ENCODE measurements at places on chromosomes 4 and X.

DNA sequence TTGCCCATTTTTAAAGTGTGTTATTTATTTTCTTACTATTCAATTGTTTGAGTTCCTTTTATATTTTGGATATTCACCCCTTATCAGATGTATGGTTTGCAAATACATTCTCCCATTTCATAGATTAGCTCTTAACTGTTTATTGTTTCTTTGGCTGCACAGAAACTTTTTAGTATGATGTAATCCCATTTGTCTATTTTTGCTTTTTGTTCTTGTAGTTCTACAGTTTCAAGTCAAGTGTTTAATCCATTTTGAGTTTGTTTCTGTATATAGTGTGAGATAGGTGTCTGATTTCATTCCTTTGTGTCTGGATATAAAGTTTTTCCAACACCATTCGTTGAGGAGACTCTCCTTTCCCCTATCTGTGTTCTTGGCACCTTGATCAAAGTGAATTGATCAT lies 97.4 kb upstream of the CAMK2D start:
- no peak for DNase-seq

GRCh38 chrX:47327902-47328301 lies 42.5 kb upstream of the ZNF157 start:
- no peak for DNase-seq

DNA sequence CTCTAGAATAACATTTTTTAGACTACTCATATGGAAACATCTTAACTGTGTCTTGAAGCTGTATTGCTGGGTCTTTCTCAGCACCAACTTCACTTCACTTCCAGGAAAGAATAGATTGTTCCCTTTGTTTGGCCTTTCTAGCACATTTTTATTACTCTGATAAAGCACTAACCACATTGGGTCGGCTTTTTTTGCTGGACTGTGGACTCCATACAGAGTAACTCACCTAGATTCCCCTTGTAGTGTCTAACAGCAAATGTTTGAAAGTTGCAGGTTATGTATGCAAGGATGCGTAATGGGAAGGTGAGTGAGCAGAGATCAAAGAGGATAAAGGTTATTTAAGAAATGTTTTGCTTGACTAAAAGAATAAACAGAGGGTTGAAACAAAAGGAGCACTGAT lies 101.2 kb downstream of the MMRN1 start:
- DNase-seq: no peak

- DNase-seq: no peak
Observed at GRCh38 chrX:20080277-20080676, 36.4 kb downstream of the MAP7D2 start.

- no peak for DNase-seq
Observed at GRCh38 chrX:68998716-68999115, 166.5 kb downstream of the PJA1 start.

DNA sequence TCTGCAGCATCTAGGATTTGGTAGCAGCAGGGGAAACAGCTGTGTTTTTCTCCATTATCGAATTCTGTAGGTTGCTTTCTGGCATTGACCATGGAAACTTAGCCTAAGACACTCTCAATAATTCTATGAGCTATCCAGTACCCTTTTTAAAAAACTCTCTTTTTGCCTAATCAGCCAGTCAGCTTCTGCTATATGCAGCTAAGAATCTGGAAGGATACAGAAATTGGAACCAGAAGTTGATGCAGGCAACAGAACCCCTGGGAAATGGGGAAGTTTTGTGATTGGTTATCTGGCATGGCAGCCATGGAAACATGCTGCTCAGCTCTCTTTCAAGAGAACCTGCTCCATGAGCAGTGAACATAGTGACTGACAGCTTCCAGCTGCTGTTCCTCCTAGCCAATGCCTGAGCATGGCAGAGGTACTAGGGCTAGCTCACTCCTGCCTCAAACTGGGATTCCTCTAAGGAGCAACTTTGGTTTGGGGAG lies 417.6 kb upstream of the MAOA start:
- DNase-seq: no peak

DNA sequence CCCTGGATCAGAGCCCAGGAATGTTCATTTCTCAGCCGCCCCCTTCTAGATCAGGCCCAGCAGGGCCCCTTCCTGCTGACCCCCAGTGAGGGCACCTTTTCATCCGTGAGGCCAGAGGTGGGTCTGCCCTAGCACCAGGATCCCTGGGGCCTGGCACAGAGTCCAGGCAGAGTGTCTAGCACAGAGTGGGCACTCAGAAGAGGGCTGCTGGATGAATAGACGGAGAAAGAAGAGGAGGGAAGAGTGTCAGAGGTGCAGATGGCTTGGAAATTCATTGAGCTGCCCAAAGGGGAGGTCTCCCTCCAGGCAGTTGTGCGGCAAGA lies 106.5 kb downstream of the CPZ start:
- no peak for DNase-seq

DNA sequence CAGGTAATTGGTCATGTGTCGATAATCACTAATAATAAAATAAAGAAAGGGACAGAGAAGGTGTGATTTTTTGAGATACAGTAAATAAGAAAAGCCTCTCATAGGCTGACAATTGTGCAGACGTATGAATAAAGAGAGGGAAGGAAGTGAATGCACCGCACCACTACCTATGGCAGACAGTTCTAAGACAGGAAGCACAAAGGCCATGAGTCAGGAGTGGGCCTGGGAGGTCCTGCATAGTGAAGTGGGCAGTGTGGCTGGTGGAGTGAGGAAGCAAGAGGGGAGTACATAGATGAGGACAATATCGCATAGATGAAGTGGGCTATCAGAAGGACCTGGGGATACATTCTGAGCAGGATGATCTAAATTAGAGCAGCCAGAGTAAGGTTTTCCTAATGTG lies 75.6 kb downstream of the BMP3 start:
- DNase-seq: no peak

DNA sequence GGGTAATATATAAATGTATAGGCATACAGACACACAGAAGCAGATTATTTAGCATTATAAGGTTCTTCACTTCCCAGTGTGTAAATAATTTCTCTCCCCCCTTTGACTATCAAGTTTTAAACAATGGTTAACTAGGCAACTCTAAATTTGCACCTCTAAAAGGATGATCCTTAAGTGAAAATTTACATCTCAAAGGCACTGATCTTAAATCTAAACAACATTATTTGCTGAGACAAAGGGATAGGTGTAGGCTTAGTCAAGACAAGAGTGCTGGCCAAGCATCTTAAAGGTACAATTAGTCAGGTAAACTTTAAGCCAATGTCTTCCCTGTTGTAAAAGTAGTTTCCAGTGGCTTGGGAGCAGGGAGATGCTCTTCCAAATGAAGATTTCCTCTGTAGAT lies 33.0 kb downstream of the NLRP2B start:
- DNase-seq: no peak

- DNase-seq: no peak
Observed at GRCh38 chr4:170729897-170730296, 640.1 kb upstream of the AADAT start.

All from stimulated activated CD4-positive, alpha-beta T cell treated with anti-CD3 and anti-CD28 coated beads, Interleukin-12 subunit alpha, Interleukin-12 subunit beta, amount 100 ng/mL, for 48 hours (primary cell).